ENCODE measurements at places on chromosomes 7 and 10.

DNA sequence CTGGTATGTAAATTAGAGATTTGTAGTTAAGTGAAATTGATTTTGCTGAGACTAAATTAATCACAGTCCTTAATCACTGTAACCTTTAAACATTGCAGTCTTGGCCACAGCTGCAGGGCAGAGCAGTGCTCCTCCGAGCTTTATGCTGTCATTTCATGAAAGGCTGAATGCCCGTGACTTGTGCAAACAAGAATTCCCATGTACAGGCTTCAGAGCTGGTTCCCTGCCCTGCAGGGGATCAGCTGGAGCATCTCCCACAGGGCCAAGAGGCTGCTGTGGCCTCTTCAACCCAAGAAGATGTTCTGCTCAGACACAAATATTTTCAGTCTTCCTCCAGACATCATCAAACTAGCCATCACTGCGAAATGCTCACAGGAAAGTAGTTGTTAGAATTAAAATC lies 419.1 kb downstream of the AUTS2 start:
- no peak for DNase-seq

- no peak for DNase-seq
These were observed 5.4 kb upstream of the HSPB1 start for GRCh38 chr7:76296743-76297740.

- DNase-seq, result no peak
These were observed 266.4 kb upstream of the LRGUK start for GRCh38 chr7:133860628-133861335.

GRCh38 chr10:130757821-130758489 lies 553.6 kb downstream of the TCERG1L start:
- DNase-seq, result no peak

- no peak for DNase-seq
These were observed 3.5 kb upstream of the SCIN start for GRCh38 chr7:12567015-12567414.

Measured in iPS DF 6.9 (cell line).